ENCODE measurements at places on chromosomes 4 and X.

GRCh38 chr4:75248770-75249407, 265.3 kb downstream of the RCHY1 start:
- no peak for DNase-seq

- DNase-seq = no peak
Measured at GRCh38 chrX:24167719-24168472, 18.4 kb downstream of the ZFX start.

DNA sequence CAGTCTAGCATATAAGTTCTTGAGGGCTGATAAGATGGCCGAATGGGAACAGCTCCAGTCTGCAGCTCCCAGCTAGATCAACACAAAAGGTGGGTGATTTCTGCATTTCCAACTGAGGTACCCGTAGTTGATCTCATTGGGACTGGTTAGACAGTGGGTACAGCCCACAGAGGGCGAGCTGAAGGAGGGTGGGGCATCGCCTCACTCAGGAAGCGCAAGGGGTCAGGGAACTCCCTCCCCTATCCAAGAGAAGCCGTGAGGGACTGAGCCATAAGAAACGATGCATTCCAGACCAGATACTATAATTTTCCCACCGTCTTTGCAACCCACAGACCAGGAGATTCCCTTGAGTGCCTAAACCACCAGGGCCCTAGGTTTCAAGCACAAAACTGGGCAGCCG, 109.0 kb downstream of the RPS6KA6 start:
- DNase-seq = no peak

- DNase-seq = no peak
Measured at GRCh38 chrX:44431194-44431593, 87.7 kb upstream of the EFHC2 start.

DNA sequence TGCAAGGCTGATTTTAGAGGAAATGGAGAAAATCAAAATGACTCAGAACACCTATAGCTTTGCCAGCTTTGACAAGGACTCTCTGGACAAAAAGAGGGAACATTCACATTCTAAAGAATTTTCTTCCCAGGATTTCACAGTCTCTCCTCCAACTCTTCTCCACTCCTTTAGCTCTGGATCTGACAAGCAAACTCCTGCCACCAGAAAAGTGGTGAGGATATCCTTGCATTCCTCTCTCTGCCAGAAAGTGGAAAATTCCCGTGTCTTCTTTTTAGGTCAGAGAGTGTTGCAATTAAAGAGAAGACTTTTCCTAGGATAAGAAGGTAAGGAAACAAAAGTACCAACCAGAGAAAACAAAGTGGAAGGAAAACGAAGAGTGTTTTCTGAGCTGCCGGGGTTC, 16.1 kb upstream of the PDGFRA start:
- DNase-seq = no peak

- DNase-seq = no peak
Measured at GRCh38 chr4:93912146-93912545, 83.6 kb downstream of the ATOH1 start.

- DNase-seq = no peak
Measured at GRCh38 chr4:173415885-173416653, 17.2 kb upstream of the SCRG1 start.
